ENCODE measurements at places on chromosomes 1 and 21.

DNA sequence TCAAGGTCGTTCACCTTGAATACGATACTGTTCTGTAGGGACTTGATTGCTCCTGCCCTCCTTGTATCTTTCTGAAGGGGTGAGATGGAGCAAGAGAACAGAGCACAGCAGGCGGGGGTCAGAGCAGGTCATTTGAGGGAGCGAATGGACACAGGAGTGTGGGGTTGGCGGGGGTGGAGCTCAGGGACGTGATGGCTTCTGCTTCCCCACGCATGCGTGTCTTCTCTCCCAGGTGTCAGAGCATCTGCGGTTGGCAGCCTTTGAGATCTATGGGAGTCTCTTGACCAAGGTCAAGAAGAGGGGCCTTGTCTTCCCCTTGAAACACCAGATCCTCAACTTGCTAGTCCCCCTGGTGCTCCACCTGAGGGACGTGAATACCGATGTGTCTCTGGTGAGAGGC, 63.9 kb downstream of the INAVA start:
- no peak for DNase-seq

DNA sequence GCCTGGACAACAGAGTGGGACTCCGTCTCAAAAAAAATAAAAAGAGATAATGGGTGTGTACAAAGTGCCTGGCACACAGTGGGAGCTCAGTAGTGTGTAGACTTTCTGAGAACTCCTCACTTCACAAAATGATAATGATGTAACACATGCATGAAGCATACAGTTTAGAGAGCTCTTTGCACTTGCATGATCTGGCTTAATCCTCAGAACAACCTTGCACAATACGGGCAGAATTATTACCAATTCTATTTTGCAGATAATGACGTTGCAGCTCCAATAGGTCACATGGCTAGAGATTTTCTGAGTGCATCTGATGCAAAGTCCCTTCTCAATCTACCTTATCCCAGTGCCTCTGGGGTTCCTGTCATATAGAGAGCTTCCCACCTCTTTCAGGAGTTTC, 71.4 kb downstream of the CD247 start:
- no peak for DNase-seq

GRCh38 chr1:233615571-233615970, 1.7 kb downstream of the KCNK1 start:
- no peak for DNase-seq

- peak; percentile 41 for DNase-seq
Measured at GRCh38 chr1:42962641-42963377, 4.1 kb upstream of the SLC2A1 start.

DNA sequence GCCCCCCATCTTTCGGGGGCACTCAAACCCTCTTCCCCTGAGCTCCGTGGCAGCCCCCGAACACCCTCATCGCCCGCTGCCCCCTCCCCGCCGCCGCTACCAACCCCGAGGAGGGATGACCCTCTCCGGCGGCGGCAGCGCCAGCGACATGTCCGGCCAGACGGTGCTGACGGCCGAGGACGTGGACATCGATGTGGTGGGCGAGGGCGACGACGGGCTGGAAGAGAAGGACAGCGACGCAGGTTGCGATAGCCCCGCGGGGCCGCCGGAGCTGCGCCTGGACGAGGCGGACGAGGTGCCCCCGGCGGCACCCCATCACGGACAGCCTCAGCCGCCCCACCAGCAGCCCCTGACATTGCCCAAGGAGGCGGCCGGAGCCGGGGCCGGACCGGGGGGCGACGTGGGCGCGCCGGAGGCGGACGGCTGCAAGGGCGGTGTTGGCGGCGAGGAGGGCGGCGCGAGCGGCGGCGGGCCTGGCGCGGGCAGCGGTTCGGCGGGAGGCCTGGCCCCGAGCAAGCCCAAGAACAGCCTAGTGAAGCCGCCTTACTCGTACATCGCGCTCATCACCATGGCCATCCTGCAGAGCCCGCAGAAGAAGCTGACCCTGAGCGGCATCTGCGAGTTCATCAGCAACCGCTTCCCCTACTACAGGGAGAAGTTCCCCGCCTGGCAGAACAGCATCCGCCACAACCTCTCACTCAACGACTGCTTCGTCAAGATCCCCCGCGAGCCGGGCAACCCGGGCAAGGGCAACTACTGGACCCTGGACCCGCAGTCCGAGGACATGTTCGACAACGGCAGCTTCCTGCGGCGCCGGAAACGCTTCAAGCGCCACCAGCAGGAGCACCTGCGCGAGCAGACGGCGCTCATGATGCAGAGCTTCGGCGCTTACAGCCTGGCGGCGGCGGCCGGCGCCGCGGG, 837 bp downstream of the FOXD3 start:
- peak; percentile 15 for DNase-seq

DNA sequence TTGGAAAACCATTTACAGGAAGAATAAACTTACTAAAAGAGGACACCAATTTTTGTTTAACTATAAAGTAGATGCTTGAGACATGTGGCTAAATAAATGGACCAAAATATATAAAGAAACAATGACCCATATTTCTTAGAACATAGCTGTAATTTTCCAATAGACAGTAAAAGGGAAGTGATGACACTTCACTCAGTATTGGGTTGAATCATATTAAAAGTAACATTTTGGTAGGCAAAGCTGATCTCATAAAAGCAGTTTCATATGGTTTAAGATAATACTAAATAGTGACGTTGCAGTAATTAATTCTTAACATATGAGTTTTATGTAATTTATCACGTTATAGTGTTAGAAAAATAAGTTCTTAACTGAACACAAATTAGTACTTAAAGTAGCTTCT, 308.9 kb upstream of the RUNX1 start:
- DNase-seq = no peak

DNA sequence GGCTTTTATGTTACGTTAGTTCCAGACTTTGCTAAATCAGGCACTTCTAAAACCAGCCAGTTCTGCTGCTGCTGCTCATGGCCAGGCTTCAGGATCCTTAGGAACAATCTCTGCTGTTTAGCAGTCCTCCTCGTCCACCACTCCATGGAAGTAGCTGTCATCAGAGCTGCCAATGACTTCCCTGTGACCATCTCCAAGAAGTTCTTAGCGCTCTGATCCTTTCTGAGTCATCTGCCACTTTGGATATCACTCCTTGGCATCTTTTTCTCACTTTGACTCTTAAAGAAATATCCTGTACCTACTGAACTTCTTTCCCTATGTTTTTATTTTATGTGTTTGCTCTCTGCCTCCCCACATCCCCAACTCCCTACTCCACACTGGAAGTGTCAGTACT, 14.7 kb upstream of the IRF2BP2 start:
- no peak for DNase-seq

DNA sequence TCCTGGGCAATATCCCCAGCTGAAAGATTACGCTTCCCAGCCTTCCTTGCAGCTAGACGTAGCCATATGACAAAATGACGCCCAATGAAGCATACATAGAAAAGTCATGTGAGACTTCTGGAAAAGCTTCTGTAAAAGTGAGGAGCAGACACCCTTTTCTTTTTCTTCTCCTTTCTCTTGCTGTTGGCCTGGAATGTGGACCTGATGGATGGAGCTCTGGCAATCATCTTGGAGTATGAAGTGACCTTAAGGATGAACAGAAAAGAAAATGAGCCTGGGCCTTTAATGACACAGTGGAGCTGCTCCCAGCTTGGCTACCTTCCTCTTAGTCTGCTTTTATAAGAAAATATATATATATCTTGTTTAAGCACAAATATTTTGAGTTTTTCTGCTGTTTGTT, 24.8 kb downstream of the BATF3 start:
- DNase-seq = no peak

- DNase-seq = no peak
Measured at GRCh38 chr1:100478816-100479215, 59.1 kb upstream of the GPR88 start.

- peak; percentile 49 for DNase-seq
Measured at GRCh38 chr1:46301406-46301807, 2.0 kb downstream of the LRRC41 start.

GRCh38 chr1:70586046-70586445, 175.0 kb downstream of the CTH start:
- no peak for DNase-seq

DNA sequence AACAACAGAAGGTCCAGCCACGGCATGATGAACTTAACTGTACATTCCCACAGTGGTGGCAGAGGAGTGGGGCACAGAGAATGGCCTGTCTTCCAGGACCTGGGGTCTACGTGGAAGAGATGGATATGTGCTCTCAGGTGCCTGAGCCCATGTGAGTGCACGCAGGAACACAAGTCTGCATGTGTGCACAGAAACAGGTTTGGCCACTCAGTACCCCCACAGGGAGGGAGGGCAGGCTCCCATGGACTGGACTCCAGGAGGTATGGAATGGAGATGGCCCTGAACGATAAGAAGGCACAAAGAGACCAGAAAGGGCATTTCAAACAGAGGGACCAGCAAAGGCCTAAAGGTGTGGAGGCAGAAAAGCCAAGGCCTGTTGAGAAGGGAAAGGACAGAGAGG, 10.8 kb downstream of the COL9A2 start:
- DNase-seq = no peak

DNA sequence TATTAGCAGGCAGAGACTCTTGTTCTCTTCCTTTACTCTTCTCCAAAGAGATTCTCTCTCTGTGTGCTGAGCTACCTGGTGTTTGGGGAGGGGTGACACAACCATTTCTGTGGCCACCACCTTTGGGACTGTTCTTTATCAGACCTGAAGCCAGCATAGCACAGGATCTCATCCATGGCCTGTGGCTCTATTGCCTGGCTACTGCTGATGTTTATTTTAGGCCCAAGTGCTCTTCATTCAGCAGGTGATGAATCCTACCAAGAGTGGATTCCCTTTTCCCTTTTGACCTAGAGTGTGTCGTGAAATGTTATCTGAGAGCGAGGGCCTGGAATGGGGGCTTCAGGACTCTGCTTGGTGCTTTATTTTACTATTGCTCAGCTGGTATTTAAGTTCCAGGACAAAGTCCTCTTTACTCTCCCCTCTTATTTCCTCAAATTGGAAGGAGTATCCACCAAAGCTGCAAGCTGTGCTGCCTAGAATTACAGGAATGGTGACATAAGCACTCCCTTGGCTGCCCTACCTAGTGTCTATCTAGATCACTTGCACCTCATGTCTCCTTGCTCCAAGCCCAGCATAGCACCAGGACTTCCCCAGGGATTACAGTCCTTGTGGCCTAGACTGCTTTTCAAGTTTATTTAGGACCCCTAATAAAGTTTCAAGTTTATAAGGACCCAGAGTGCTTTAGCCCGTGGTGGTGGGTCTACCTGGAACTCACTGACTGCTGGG, 94.7 kb upstream of the GPR52 start:
- no peak for DNase-seq

GRCh38 chr1:230058626-230059025, 8.4 kb upstream of the GALNT2 start:
- DNase-seq = no peak

DNA sequence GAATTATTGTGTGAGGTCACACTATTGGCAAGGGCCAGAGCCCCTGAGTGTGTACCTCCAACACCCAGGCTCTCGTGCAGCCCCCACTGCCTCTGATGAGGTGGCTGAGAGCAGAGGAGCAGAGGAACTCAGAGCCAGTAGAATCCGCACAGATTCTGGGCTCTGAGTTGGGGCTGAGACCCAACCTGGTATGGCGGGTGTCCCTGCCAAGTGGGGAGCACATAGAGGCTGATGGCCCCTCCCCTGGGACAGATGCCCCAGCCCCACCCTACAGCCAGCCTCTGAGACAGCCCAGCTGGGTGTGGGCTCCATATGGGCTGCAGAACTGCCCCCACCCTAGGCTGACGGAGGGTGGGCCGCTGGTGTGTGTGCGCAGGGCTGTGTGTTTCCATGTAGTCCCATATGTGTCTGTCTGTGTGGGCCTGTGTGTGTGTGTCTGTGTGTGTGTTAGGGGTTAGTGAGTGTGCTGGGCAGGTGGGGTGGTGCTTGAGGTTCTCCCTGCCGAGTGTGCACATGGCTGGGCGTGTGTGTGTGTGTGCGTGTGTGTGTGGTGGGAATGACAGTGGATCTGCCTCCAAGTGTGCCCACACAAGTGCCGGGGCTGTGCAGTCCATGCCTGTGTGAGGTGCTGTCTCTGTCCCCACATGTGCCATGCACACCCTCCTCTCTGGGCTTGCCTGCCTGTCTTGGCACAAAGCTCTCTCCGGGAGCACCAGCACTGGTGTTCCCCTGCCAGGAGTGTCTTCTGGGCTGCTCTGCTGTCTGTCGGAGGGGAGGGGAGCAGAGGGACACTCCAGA, 24.4 kb downstream of the FOXO6 start:
- DNase-seq = no peak

DNA sequence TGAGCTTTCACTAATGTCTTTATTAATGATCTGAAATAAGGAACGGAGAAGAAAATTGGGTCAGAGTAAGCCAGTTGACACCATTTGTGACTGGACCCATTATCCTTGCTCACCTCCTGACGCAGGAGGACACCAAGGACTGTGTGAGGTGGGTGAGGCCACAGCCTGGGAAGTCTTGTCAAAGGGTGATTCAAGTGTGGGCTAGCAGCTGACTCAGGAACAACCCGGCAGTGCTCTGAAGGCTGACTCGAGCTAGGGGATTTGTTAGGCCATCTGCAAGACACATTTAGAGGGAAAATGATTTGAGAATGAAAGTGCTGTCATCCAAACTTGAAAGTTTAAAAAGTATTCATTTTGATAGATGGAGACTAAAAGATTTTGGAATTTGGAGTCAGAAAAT, 21.2 kb downstream of the PRRX1 start:
- DNase-seq = peak; percentile 44

DNA sequence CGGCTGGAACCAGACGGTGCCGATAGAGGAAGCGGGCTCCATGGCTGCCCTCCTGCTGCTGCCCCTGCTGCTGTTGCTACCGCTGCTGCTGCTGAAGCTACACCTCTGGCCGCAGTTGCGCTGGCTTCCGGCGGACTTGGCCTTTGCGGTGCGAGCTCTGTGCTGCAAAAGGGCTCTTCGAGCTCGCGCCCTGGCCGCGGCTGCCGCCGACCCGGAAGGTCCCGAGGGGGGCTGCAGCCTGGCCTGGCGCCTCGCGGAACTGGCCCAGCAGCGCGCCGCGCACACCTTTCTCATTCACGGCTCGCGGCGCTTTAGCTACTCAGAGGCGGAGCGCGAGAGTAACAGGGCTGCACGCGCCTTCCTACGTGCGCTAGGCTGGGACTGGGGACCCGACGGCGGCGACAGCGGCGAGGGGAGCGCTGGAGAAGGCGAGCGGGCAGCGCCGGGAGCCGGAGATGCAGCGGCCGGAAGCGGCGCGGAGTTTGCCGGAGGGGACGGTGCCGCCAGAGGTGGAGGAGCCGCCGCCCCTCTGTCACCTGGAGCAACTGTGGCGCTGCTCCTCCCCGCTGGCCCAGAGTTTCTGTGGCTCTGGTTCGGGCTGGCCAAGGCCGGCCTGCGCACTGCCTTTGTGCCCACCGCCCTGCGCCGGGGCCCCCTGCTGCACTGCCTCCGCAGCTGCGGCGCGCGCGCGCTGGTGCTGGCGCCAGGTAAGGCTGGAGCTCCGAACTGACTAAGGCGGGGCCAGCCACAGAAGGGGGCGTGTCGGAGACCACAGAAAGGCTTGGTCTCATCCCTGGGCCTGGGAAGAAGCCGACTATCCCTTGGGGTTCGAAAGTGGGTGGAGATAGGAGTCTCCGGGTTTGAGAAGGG, 486 bp downstream of the SLC27A3 start:
- DNase-seq = peak; percentile 70

- peak; percentile 84 for DNase-seq
Measured at GRCh38 chr1:30707412-30708360, 15.7 kb downstream of the MATN1 start.
